ENCODE measurements at places on chromosomes 4 and X.

GRCh38 chr4:122300776-122301175 is 78.0 kb upstream of the ADAD1 start:
- no peak for DNase-seq

- DNase-seq = no peak
Measured at GRCh38 chrX:50988649-50989048, 78.1 kb downstream of the BMP15 start.

DNA sequence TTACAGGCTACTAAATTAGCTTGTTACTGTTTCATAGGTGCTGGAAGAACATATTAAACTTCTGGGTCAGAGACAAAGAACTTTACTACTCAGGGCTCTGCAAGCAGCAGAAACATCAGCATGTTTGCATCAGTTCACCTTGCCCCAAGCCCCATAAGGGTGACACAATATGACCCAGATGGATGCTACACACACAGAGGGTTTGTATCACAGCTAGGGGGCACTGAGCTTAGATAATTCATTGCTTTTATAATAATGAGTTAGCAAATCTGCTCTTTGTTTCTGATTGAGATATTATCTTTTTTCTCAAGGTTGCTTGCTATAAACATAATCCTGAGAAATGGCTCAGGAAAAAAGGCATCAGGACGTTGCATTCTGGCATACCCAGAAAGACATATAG is 4.8 kb upstream of the SYNPO2 start:
- DNase-seq = no peak

DNA sequence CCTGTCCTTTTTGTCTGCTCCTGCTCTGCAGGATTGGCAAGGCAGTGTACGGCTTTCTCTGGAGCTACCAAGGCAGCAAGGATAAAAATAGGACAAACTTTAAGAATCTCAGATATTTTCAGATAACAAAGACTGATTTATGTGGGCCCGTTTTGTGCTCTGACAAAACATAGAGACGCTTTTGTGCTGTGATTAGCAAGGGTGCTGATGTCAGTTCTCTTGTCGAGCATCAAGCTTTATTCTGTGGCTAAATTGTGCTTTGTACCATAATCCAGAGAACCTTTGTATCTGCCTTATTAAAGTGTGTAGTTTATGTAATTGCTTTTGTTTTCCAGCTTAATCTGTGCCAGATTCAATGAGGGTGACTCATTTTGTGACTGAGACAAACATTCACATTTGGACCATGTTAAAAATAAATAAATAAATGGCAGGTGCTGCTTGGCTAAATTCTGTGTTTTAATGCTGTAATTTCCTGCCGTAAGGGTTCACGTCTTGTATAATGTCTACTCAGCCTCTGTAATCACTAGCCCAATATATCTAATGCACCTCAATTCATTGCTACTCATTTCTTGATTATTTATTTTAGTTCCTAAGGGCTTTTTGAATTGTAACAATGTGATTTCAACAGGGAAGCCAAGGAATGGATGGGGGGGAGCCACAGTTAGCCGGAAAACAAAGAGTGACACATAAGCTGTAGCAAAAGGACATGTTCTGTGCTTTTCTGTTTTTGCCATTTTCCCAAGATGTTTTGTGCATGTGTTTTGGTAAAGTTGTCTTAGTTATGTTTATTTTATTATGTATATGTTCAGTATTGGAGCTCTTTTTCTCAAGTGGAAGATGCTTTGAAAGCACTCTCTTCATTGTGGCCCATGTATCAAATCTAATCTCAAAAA is 75.1 kb downstream of the GAB1 start:
- no peak for DNase-seq

DNA sequence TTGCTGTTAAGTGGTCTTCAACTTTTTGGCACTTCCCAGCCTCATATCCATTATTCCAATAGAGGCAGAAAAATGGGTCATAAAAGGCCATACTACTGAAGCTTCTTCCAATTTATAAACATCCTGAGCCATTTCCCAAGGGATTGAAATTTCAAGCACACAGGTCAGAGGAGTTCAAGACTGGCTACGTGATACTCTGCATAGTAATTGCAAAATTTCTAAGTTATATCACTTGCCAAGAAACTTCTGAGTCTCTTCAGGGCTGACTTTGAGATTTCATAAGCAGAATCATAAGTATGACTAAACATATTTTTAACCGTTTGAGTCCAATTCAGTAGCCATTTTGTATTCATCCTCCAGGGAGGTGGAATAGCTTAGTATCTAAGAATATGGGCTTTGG is 75.6 kb upstream of the RXFP1 start:
- no peak for DNase-seq

- no peak for DNase-seq
Measured at GRCh38 chr4:139768896-139769295, 103.3 kb downstream of the MGST2 start.

DNA sequence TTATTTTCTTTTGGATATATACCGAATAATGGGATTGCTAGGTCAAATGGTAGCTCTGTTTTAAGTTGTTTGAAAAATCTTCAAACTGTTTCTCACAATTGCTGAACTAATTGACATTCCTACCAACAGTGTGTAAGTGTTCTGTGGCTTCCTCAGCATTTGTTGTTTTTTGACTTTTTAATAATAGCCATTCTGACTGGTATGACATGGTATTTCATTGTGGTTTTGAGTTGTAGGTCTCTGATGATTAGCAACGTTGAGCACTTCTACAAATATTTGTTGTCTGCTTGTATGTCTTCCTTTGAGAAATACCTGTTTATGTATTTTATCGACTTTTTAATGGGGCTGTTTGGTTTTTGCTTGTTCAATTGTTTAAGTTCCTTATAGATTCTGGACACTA is 680.1 kb upstream of the GRIA3 start:
- no peak for DNase-seq

- no peak for DNase-seq
Measured at GRCh38 chrX:10450229-10450958, 170.0 kb downstream of the MID1 start.

GRCh38 chr4:1771555-1772305 is 21.4 kb upstream of the FGFR3 start:
- no peak for DNase-seq

DNA sequence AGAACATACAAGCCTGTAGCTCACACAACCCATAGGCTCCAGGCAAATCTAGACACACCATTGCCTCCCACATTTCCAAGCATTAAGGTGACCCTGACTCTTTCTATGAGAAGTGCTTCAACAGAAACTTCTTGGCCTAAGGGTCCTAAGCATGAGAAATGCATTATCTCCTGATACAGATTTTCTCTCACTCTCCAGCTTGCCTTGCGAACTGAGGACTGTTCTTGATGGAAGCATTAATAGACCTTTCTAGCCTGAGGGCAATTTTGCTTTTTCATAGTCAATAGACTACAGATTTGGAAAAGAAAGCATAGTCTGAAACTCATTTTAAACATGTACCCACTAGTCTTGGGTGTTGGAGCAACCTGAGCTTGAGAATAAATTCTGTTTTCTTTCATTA is 1801.3 kb upstream of the PCDH7 start:
- DNase-seq = no peak

Data from stimulated activated CD8-positive, alpha-beta memory T cell treated with anti-CD3 and anti-CD28 coated beads, Interleukin-7, amount 100 ng/mL, for 4 hours (primary cell).